ENCODE measurements at places on chromosomes 5 and 9. TPM values are rescaled to one million over a fixed set of nuclear protein-coding genes. Genes with fewer than 3 reads are reported as not detected.

APC gene
- total RNA-seq: 31.0 TPM

- no peak for DNase-seq
These were observed 97.1 kb downstream of the GOLPH3 start for GRCh38 chr5:32076699-32077695.

DNA sequence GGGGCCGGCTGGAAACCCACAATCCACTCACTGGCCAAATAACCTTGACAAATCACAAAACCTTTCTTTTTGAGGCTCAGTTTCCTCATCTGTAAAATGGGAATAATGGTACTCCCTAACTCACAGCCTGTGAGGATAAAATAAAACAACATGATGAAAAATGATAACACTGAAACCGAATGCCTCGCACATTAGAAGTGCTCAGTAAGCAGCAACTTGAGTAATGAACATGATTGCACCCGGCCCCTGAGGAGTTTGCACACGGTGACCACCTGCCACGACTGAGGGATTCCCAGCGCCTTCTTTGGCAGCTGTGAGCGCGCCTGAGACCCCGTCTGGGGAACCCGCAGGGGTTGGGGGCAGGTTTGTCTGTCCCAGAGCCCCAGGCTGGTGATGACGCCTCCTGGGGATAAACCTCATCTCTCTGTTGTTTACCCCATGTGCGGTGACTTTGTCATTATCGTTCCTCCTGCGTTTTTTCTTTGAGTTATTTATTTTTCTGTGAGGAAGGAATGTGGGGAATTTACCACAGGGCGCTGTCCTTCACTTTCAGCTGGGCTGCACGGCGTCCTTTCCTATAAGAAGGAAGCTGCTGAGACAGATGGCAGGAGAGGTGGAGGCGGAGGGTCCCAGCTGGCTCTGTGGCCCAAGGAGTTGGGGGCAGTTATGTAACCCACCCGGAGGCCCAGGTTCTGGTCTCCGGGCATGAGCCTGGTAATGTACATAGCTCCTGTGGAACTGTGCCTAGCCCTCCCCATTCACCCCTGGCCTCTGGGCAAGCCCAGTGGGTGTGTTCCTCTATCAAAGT is 3.0 kb upstream of the SYNPO start:
- no peak for DNase-seq

DNA sequence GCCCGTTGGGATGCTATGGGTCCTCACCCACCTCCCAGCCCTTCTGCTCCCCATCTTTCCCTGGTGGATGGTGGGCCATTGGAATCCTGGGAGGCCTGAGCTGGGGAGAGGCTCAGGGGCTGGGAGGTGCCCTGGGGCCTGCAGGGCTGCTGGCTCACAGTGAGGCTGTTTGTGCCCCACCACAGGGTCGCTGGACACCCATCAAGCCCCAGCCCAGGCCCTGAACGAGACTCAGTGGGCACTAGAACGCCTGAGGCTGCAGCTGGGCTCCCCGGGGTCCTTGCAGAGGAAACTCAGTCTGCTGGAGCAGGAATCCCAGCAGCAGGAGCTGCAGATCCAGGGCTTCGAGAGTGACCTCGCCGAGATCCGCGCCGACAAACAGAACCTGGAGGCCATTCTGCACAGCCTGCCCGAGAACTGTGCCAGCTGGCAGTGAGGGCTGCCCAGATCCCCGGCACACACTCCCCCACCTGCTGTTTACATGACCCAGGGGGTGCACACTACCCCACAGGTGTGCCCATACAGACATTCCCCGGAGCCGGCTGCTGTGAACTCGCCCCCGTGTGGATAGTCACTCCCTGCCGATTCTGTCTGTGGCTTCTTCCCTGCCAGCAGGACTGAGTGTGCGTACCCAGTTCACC is 4.9 kb upstream of the AIF1L start:
- DNase-seq: no peak

UNC13B gene
- total RNA-seq: 0.99 TPM

DNA sequence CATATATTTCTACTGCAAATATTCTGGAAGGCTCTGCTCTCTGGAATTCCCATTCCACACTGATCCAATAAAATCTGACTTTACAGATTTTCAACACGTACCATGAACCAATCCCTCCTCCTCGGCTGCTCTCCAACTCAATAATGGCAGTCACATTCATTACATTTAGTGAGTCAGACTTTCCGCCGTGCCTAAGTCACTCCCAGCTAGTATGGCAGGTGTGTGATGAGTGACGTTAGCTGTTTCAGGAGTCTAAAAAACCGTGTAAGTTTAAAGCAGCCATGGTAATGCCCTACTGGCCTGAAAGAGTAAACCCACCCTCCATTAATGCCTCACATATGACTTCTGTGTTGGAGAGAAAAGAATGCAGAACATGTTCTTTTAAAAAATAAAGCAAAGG is 3.3 kb downstream of the FBN2 start:
- DNase-seq: no peak

GNPDA1 gene
- total RNA-seq: 9.5 TPM

SLC36A3 gene
- total RNA-seq: not detected

DNA sequence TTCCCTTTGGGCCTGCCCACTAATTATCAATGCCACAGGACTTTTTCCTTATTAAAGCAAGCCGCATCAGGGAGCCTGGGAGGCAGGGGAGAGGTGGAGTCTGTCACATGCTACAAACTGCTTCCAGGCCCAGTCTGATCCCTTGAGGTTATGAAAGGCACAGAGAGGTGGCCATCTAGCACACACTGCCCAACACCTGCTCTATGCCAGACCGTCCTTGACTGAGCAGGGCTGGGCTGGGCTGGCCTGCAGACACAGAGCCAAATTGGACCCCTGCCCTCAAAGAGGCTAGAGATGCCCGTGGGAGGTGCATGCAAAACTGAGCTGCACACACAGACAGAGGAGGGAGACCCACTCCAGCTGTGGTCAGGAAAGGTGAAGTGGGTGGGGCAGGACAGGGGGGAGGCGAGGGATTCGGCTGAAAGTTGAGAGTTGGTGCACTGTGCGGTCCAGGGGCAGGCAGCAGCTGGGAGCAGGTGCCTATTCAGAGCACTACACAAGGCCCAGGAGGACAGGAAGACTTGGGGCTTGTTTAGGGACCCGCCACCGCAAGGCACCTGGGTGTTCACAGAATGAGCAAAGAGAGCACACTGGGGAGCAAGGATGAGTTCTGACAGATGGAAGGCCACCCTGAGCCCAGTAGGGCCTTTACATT is 36.4 kb upstream of the TCF7 start:
- DNase-seq: no peak

FLT4 gene
- 1.5 TPM for total RNA-seq

DNA sequence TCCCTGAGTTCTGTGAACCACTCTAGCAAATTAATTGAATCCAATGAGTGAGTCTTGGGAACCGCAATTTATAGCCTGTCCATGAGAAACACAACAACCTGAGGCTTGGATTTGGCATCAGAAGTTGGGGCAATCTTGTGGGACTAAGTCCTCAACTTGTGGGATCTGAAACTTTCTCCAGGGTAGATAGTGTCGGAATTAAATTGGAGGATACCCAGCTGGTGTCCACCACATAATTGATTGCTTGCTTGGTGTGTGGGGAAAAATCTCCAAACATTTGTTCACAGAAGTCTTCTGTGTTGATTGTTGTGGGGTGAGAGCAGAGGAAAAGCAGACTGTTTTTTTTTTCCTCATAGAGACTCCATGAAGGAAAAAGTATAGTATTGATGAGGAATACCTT is 320.6 kb upstream of the MEF2C start:
- DNase-seq: no peak

AK8 gene
- total RNA-seq: not detected

DNA sequence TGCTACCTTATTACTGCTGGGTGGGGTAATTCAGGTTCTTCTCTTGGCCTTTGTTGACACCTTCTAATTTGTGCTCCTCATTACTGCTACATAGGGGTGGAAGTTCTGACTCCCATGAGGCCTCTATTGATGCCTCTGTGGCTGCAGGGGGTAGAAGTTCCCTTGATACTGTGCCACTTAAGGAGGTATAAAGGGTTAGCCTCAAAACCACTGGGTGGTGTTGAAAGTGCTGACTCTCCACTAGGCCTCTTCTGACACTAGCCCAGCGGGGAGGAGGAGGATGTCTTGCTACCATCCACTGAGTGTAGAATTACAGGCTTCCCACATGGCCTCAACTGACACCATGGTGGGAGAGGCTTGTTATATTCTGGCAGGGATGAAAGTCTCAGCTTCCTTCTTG is 36.7 kb upstream of the CCDC112 start:
- DNase-seq: no peak

DNA sequence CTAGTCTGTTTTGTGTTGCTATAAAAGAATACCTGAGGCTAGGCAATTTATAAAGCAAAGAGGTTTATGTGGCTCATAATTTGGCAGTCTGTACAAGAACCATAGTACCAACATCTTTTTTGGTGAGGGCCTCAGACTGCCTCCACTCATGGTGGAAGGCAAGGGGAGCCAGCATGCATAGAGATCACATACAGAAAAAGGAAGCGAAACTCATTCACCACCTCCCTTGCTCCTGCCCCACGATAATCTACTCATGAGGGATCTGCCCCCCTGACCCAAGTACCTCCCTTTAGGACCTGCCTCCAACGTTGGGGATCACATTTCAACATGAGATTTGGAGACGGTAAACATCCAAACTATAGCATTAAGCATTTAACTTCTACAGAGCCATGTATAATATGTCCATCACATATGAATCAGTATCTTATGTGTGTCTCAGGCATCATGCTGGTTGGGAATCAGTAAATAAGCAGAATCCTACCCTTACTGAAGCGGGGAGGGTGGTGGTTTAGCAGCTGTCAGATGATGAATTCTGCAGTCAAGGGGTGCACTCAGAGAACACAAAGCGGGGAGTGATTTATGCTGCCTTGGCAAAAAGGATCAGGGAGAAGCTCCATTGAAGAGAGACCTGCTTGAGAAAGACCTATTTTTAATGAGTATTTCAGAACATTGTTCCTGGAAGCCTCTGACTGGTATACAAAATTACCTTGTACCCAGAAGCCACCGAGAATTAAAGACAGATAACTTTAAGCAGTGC is 34.8 kb downstream of the HMGXB3 start:
- no peak for DNase-seq

DNA sequence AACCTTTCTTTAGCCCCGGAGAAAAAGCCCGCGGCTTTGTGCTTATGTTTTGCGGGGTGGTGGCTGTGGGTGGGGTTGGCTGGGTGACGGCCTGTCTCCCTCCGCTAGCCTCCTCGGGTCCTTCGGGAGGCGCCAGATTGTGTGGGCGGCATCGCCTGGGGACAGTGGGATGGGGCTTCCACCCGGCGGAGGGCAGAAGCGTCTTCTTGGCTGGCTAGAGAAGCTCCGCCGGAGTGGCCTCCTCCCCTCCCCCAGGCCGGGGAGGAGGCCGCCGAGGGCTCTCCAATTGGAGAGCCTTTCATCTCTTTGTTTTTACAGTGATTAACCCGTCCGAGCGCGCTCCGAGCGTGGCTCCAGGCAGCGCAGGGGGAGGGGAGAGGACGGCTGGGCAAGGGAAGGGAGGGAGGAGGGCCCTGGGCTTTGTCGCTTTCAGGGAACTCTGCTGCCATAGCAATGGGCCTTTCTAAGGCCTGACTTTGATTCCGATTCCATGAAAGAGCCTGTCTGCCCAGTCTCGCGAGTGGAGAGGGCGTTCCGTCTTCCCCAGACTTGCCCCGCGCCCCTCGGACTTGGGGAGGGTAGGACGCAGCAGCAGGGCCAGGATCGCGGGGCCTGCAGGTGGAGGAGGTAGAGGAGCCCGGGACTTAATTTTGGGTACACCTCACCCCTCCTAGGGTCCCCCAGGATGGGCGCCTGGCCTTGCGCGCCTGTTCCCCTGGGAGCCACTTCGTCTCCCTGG is 36.7 kb upstream of the TIFAB start:
- no peak for DNase-seq

ADAMTS19 gene
- not detected for total RNA-seq

GRCh38 chr5:134964359-134965270 is 3.1 kb upstream of the CATSPER3 start:
- no peak for DNase-seq

GRCh38 chr5:57277085-57277484 is 103.2 kb downstream of the GPBP1 start:
- DNase-seq: no peak

DNA sequence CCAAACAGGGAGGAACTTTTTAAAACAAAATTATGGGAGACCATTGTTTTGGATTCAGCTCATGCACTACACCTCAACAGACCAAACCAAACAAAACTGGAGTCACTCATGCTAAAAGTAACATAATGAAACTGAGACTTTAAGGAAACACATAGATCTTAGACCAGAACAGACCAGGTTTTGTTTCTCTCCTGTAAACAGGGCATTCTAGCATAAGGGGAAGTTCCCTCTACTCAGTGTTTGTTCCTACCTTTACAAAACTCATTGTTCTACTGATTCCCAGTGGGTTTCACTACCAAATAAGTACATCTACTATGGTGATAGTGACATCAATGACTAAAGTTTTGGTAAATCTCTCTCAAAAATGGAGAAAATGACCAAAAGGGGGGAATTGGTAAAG is 1103.6 kb upstream of the EDIL3 start:
- no peak for DNase-seq

AQP7 gene
- 0.31 TPM for total RNA-seq

DNA sequence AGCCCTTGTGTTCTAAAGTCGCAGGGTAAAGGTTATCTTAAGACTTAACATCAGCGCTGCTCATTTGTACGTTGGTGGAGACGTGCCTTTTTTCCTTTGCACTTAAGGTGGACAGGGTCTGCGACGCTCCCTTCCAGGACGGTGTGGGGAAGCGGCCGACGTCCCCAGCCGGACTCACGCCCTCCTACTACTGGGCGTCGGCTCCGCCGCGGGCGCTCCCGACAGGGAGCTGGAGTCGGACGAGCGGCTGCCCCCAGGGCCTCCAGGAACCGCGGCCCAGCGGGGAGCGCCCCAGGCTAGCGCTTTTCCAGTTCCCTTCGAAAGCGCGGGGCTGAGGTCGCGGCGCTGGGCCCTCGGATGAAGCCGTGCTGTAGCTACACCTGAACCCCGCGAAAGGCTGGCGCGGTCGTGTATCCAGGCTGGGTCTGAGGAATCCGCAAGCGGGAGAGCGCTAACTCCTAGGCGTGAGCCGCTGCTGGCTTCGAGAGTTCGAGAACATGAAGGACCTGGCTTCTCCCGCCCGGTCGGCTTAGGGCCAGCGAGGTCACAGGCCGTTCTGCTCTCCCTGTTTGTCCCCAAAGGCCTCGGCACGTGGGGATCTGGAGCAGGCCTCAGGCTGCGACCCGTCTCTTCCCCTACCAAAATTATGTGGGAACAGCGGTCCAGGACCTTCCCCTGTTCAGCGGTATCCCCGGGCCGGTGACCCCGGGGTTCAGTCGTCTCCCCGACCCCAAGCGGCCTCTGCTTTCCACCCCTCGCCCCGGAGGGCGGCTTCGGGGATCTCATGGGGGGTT is 3.8 kb upstream of the DMRT3 start:
- no peak for DNase-seq

DNA sequence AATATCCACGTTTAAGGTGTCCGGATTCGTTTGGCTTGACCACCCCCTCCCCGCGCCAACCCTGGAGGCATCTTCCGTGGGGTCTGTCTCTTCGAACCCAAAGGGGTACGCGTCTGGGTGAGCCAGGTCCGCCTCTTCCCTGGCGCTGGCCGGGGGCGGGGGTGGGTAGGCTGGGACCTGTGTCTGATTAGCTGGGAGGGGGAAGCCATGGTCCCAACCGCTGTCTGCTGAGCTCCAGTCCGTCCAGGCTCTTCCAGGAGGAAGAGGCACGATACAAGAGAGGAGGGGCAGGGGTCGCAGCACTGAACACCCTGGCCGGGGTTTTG is at the start of gene LVRN:
Gene LVRN (plus strand): TSS at position 237 of the 326 bp plus-strand sequence. CDS start 143 bp downstream, outside the sequence.
- DNase-seq: no peak

- peak; percentile 57 for DNase-seq
These were observed 12.7 kb upstream of the TDRD7 start for GRCh38 chr9:97398999-97399758.

SLC46A2 gene
- total RNA-seq: 0.47 TPM

GRCh38 chr9:90814355-90814754 is 12.7 kb downstream of the SYK start:
- no peak for DNase-seq

GRCh38 chr5:57035955-57036354 is 84.0 kb upstream of the MIER3 start:
- no peak for DNase-seq

PLPP7 gene
- not detected for total RNA-seq

Measured in T-helper 17 cell (primary cell).